Body of pancreas (tissue), 4 donors: ENCODE measurements at places on chromosomes 11 and 22.

- no peak for DNase-seq
Measured at GRCh38 chr11:46381819-46382645, 563 bp downstream of the MDK start.

GRCh38 chr11:60809691-60810090, 24.6 kb downstream of the MS4A10 start:
- no peak for DNase-seq

DNA sequence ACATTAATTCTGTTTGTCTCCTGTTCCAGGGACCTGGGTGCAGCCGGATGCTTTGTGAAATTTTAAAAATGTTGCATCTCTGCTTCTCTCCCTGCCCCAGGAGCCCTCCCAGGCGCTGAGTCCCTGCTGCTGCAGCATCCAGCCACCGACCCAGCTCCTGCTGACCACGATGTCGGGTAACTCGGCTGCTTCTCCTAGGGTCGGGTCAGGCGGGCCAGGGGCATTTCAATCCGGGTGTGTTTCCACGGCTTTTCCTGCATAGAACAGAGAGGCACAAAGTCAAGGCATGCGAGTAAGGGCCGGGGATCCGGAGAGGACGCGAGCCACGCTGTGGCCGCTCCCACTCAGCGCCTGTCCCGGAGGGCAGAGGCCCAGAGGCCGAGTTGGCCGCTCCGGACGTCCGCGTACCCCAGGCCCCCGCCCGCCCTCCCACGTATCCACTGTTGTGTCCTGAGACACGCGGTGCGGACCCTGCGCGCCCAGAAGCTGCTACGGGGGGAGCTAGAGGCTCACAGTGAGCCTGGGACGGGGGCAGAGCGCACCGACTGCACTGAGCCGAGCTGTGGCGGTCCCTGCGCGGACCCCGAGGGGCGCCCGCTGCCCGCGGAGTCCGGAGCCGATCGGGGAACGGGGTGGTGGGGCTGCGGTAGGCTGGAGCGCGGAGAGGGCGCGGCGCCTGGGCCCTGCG, at the start of gene POU2AF3:
Gene POU2AF3 (plus strand): TSS at position 134 of the 688 bp plus-strand sequence. CDS start 36 bp downstream, at position 170.
- no peak for DNase-seq

- no peak for DNase-seq
Measured at GRCh38 chr22:30889268-30889995, 79.1 kb downstream of the MORC2 start.

GRCh38 chr11:58958500-58958899, 19.2 kb downstream of the GLYATL1 start:
- DNase-seq: peak; percentile 39

DNA sequence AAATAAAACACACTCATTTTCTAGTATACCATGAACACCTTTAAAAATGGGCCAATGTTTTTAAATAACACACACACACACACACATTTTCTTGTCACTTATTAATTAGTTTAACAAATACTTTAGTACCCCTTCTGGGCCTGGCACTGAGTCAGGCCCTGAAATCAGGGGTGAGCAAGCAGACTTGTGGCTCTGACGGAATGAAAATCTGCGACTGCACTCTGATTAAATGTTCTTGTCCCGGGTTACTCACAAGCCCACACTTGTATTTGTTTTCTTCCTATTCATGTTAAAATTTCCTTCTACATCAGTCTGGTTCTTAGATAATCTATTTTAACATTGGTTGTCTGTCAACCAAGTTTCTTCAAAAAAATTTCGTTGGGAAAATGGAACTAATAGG, 43.0 kb upstream of the PDGFD start:
- DNase-seq: no peak

GRCh38 chr11:128420951-128421350, 166.4 kb downstream of the ETS1 start:
- peak; percentile 39 for DNase-seq

DNA sequence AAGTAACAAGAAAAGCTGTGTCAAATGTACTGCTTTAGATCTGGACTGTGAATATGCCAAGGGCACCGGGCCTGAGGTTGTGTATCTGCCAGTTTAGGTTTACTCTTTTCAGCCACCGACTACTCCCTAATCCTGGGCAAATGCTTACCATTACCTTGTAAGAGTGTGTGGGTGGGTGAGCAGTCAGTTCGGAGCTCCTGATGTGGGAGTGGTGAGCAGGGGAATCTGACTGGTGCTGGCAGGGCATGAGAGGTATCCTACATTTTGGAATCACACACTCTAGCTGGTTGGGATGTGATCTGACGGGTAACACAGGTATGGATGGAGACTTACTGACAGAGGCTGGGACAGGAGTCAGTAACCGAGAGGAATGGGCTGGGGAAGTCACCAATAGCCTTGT, 2.6 kb upstream of the FAM180B start:
- no peak for DNase-seq

GRCh38 chr22:31344578-31345330, 1.4 kb downstream of the PATZ1 start:
- peak; percentile 55 for DNase-seq

DNA sequence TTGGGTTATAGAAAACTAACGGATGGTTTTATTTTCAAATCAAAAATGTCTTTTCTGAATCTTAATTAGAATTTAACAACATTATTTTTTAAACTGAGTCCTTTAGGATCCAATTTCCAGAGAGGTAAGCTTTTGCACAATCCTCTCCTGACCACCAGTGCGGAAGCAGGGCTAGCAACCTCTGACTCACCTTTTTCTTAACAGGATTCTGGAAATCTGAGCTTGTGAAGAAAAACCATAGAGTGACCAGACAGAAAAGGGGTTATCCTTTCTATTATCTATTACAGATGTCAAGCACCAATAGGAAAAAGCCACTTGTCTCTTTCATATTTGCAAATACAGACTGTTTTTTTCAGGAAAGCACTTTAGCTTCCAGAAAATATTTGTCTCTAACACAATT, 25.3 kb downstream of the ALG9 start:
- DNase-seq: no peak

GRCh38 chr11:87779276-87780067, 395.8 kb downstream of the RAB38 start:
- no peak for DNase-seq

DNA sequence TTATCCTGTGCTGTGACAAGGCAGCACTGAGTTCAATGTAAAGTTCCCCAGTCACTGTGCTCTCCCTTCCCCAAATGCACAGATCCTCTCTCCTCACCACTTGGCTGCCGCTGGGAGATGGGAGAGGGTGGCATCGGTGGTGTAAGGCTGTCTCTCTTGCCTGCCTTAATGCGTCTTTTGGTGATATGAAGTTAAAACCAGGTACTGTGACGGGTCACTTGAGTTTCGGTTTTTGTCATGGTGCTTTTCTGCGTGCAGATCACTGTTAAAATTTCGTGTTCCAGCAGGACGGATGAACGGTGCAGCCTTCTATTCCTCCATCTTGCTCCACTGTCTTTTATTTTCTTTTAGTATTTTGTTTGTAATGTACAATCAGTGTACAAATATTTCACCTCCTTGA, 18.6 kb downstream of the GLB1L2 start:
- DNase-seq: no peak

DNA sequence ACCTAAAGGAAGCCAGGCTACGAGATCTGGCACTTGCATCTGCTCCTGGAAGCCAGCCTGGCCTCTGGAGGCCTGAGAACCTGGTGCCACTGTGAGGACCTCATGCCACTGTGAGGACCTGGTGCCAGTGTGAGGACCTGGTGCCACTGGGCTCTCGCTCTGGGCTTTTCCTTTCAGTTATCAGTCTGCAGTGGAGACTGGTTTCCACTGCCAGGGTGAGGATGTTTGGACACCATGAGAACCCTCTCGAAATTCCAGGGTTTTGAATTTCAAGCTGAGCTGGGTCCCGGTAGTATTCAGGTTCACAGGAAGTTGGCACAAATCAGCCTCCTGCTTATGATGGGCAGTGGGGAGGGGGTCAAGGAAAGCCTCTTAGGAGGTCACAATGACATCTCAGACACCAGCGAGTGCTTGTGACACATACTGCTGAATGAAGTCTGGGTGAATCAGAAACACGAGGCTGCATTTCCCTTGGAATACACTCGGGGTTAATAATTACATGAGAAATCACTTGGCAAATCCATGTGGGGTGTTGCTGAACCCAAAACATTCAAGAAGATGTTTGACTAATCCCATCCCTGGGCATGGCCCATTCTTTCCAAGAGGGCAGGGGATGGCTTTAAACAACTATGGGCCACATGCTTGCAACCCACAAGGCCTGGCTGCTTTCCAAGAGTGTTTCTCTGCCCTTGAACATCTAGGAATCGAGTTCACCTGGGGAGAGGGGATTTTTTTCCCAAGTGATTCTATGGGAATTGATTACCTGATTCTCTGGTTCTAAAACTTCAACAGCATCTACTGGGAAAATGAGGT, 60.2 kb downstream of the LINC01488 start:
- DNase-seq: peak; percentile 41

DNA sequence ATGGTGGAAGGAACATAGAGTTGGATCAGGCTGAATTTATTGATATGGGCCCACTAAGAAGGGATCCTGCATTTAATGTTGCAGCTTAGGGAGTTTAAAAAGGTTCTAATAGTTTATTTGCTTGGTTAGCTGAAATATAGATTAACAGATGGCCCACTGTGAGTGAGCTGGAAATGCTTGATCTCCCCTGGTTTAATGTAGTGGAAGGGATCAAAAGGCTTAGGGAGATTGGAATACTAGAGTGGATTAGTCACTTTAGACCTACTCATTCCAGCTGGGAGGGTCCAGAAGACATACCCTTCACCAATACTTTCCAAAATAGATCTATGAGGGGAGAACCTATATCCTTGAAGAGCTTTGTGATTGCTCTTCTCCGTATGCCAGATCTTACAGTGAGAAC, 130.1 kb upstream of the ZC3H12C start:
- DNase-seq: no peak

- DNase-seq: peak; percentile 16
Measured at GRCh38 chr11:121237686-121238658, 54.6 kb upstream of the SC5D start.

GRCh38 chr11:74520316-74520715, 26.8 kb upstream of the LIPT2 start:
- DNase-seq: no peak

DNA sequence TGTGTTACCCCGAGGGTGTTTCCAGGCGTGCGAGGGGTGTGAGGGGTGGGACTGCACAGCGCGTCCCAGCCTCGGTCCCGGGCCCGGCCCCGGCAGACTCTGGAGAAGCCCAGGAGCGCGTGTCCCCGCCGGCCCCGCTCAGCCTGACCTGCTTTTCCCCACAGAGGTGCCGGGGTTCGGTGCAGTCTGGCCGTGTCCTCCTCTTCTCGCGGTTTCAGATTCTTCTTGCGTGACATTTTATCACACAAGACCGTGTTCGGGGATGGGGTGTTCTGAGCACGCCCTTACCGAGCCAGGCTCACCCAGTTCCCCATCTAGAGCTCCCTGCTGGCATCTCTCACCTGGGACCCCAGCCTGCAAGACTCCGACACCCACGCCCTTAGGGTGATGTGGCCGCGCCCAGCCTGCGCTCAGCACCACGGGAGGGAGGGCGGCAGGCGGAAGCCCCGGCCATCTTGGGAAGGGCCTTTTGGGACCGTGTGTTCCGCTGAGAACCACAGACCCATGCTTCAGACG, 775.6 kb downstream of the BRD1 start:
- no peak for DNase-seq
